CD4-positive, alpha-beta T cell treated with Interleukin-4 for 4 hours (primary cell): ENCODE measurements at places on chromosomes 16 and 17.
A peak's percentile ranks its signal among the peaks of the same experiment; 100 is the strongest.

DNA sequence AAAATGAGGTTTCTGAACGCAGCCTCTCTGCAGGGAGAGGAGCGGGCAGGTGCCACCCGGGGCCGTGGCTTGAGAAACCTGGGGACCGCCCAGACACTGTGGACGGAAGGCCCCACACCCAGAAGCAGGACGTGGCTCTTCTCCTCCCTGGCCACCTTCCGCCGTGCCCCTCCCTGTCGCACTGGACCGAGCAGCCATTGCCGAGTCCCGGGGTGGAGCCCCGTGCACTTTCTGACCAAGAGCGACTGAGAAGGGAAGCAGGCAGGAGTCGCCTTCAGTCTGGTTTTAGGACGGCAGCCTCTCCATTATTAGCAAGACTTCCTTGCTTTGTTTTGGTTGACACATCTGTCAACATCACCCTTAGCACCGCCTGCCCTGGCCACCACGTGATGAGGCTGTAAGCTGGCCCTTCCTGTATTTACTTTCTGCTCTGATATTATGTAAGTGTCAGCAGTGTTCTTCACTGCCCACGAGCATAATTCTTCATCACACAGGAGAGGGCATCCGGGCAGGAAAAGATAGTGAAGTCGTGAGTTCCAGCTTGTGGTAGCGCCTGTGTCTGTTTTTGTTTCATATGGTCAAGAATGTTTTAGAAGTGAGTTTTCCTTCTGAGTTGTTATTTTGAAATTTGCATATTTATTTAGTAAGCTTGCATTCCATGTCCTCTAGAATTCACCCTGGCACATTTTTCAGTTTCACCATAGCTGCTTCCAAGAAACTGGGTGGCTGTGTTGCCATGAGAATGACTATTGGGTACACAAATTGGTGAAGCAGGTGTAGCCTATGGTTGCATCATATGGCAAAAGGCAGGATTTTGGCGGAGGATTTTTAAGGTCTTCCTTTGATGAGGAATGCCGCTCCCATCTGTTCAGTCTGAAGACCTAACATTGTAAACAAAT is 1.0 kb downstream of the HERPUD1 start:
- peak; percentile 39 for DNase-seq

GRCh38 chr17:19024101-19025078 is 19.8 kb upstream of the FAM83G start:
- DNase-seq: no peak

GRCh38 chr17:789160-789840 is 7.1 kb downstream of the MRM3 start:
- no peak for DNase-seq

GRCh38 chr16:75226550-75227360 is 8.0 kb downstream of the CTRB1 start:
- DNase-seq: no peak

DNA sequence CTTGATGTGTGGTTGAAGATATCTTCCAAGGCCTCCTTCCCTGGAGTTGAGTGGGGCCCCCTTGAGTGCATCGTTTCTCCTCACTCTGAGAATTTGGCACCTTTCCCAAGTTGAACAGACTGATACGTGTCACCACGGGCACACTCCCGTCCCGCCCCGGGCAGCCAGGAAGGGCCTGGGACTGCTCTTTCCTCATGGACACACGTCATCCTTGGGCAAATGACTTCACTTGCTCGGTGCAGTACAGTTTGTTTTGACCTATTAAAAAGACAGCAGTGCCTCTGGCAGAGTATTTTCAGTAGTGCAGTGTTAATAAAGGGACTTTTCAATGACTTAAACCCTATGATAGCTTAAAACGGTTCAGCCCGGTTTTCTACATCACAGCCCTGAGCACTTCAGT is 59.9 kb downstream of the SEC14L1 start:
- no peak for DNase-seq
